ENCODE measurements at places on chromosomes 1 and 21.

- no peak for DNase-seq
These were observed 51.0 kb downstream of the SYDE2 start for GRCh38 chr1:85149805-85150204.

GRCh38 chr1:17198476-17199258 lies 6.3 kb upstream of the PADI1 start:
- no peak for DNase-seq

DNA sequence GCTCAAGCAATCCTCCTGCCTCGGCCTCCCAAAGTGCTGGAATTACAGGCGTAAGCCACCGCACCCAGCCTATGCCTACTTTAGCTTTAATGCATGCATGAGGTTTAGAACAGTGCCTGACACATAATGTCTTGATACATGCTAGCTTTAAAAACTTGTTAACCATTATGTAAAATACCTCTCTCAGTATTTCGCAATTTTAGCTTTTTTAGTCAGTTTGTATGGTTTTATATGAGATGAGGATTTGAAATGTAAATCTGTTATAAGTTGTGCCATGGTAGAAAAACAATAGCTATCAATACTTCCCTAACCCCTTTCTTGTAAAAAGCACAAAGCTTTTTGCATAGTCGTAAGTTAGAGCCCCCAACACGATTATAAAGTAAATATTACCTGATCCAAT lies 4.7 kb upstream of the AKNAD1 start:
- DNase-seq: no peak

- DNase-seq: no peak
These were observed 556.2 kb upstream of the TMPRSS15 start for GRCh38 chr21:18959817-18960216.

GRCh38 chr1:239805851-239806772 lies 285.6 kb upstream of the FMN2 start:
- DNase-seq: no peak

DNA sequence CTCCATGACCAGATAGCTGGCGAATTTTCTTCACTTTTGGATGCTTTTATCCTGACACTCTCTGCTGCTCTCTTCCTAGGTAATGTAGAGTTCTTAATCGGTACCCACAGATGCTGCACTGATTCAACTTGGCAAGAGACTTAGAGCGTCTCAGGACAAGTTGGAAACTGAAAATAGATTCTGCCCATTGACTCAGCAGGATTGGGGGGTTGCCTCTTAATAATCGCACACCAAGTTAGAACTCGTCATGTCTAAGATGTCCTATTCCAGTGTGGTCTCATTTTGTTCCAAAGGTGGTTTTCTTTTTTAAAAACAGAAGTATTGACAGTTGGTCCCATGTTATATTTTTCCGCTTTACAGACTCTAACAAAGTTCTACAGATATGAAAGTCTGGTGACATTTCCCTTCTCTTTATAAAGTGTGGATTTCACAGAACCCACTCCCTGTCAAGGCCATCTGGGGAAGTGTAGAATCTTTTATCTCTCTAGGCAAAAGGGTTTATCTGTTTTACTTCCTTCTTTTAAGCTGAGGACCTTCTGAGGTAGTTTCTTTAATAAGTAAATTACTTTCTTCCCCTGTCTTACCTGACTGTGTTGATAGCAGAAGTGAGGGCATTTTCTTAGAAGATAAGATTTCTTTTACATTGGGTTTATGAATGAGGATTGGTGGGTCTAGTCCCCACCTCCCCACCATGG lies 12.1 kb upstream of the DIPK1A start:
- DNase-seq: no peak

DNA sequence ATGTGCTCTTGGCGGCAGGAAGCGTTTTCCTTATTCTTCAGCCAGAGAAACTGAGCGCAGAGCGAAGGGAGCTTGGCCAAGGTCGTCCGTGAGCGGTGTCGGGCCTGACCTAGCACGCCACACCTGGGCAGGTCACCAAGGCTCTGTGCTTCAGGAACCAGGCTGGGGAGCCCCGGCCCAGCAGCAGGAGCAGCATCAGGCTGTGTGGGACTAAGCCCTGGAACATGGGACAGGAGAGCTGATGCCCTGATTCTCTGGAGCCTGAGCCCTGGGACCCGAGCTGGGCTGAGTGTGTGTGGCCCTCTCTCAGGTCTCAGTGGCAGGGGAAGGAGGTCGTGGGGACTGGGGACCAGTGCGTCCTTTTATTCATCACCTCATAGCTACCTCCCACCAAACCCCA lies 65.2 kb upstream of the ABCG1 start:
- DNase-seq: no peak

- no peak for DNase-seq
These were observed 329.2 kb downstream of the PTPRU start for GRCh38 chr1:29565490-29565889.

DNA sequence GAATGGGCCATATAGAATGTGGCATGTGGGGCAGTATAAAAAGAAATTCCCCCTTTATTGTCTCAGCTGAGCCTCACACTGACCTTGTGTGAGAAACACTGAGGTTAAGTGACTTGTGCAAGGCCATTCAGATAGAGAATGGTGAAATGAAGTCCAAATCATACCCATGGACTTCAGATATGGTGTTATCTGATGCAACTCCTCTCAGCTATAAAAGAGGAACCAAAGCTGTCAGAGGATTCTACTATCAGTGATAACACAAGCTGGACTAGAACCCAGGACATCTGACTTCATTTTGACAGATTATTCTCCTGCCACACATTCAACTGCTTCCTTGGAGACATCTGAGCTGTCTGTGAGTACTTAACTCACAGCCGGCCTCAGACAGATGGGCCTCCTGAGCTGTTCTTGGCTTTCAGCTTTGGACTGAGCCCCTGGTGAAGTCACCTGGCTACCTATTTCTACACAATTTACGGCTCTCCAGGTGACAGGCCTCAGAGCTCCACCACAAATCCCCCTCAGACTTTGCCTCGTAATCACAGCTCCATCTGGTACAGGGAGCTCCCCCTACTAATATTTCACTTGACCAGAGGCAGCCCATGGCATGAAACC lies 104.6 kb downstream of the PLXNA2 start:
- DNase-seq: no peak

DNA sequence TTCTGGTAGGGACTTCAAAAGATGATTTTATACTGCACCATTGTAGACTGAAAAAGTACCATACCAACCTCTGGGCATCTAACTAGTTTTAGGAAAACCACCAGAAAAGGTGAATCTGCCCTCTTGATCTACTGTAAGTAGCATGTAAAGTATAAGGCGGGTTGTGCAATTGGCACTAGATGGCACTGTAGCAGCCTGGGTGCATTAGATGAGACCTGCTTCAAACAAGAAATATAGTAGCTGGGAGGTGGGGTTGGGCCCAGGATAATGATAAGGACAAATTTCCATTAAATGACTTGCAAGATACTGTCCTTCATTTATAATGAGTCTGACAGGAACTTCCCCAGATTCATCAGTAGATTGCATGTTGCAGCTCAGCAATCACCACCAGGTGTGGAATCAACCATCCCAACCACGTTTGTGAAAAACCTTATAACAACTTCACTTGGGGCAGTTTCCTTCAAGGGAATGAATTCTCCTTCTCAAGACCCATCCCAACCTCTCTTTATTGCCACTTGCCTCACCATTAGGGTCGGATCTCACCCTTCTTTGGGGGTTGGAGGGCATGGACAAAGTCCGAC lies 37.3 kb upstream of the IL10 start:
- DNase-seq: no peak

DNA sequence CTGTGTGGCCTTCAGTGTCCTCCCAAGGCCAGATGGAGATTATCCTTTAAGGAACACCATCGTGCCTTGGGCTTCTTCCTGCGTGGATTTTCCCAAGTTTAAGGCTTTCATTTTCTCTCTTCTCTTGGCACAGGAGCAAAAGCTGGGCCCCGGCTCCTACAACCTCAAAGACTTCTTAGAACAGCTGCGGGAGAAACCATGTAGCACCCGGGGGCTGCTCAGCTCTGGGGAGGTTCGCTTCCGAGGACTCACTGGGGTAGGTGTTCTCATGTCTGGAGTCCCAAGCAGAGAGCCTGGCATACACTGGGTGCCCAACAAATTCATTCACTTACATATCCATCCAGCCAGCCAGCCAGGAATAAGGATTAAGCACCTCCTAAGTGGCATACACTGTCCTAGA lies 6.6 kb upstream of the TTC22 start:
- no peak for DNase-seq

GRCh38 chr1:72296501-72296900 lies 14.2 kb upstream of the NEGR1 start:
- no peak for DNase-seq
